ENCODE measurements at places on chromosomes 11 and 22. TPM values are rescaled to one million over a fixed set of nuclear protein-coding genes. Genes with fewer than 3 reads are reported as not detected.

Gene OR56A1
- not detected for total RNA-seq

Gene CASP1
- 7.0 TPM for total RNA-seq

Gene C11orf91
- total RNA-seq: not detected

Gene POU2AF2
- total RNA-seq: not detected

Gene PLAAT5
- total RNA-seq: 2.1 TPM
